Left lung (tissue), 14 donors: ENCODE measurements at places on chromosomes 7 and 10.

DNA sequence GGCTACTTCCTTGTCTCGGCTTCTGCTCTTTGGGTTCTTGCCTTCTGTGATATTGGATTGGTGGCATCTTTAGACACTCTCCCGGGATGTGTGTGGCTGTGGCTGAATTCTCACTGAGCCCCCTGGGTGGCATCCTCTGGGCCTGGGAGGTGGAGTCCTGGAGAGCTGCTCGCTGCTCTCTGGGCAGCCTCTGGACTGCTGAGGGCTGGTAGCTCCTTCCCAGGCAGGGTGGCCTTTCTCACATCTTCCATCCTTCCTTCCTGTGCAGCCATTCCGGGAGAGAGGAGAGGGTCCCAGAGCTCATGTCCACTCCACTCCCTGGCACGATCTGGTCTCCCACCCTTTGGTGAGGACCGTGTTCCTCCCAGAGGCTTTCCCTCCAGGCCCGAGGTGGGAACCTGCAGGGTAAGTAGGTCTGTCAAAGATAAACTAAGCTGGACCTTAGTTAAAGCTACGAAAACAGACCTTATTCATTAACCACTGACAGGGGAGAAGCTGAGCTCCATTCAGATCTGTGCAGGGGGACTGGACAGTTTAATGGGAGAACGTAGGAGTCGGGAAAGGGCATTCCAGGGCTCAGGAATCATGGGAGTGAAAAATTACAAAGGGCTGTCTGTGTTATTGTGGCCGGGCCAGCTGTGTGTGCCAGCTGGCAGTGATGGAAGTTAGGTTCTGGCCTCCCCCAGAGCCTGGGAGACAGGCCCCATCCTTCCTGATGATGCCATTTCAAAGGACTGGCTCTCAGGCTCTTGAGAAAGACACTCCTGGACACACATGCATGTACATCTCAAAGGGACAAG, 8.7 kb downstream of the ATP6V0E2 start:
- H3K27ac ChIP-seq = no peak overlapping the region
- H3K27me3 ChIP-seq = no peaks in the 10 kb centered on the region
- no peak overlapping the region for H3K4me3 ChIP-seq
- no peak for DNase-seq

DNA sequence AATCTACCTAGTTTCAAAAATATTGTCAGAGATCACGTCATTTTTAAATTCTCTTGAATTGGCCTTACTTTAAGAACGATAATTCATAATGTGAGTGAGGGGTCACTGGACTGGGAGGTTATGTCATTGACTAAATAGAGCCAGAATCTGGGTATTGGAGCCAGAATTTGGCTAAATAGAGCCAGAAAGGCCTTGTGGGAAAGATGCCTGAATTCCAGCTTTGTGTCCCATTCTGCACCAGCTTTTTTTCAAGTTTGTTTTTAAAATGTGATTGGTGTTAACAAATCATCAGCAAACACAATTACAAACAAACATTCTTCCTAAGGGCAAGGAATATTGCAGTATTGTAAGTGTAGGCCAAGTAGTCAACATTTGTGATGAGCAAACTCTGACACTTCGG, 233.2 kb upstream of the PRKCQ start:
- no peak overlapping the region for H3K27ac ChIP-seq
- no peak overlapping the region for H3K4me3 ChIP-seq
- H3K27me3 ChIP-seq = no peaks in the 10 kb centered on the region
- no peak for DNase-seq
- H3K4me1 ChIP-seq = no peaks in the 10 kb centered on the region
- no peaks in the 10 kb centered on the region for H3K36me3 ChIP-seq

DNA sequence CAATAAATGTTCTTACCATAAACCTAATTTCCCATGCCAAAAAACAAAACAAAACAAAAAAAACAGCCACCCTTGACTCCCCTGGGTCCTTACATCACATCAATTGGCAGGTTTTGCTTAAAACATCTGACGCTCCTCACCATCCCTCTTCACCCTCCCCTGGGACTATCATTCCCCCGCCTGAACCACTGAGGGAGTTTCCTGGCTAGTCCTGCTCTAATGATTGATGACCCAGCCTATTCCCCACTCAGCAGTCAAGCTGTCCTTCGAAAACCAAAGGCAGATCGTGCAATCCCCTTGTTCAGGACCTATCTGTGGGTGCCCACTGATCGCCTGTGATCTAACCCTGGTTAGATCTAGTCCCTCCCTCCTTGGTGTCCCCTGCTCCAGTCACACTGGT, 11.2 kb upstream of the FRMPD2 start:
- peaks cover 3% of the 10 kb centered on the region for H3K4me1 ChIP-seq
- no peak overlapping the region for H3K27ac ChIP-seq
- no peaks in the 10 kb centered on the region for H3K27me3 ChIP-seq
- no peaks in the 10 kb centered on the region for H3K36me3 ChIP-seq

DNA sequence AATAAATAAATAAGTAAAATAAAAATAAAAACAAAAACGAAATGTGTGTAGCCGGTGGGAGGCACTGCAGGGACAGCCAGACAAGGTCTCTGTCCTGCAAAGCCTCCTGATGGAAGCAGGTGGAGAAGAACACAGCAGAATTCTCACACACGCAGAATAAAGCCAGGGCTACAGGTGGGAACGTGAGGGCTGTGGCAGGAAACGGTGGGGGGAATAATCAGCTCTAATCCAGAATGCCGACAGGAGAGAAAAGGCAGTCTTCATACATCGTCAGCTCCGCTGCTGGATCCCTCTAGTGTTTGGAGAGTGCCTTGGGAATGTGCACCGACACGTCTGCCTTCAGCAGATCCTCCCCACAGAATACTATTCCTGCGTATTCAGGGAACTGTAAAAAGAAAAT, 6.8 kb upstream of the SNX8 start:
- no peak overlapping the region for H3K27ac ChIP-seq
- H3K4me3 ChIP-seq = no peak overlapping the region
- no peaks in the 10 kb centered on the region for H3K36me3 ChIP-seq
- H3K27me3 ChIP-seq = no peaks in the 10 kb centered on the region
- peaks cover 18% of the 10 kb centered on the region for H3K4me1 ChIP-seq

DNA sequence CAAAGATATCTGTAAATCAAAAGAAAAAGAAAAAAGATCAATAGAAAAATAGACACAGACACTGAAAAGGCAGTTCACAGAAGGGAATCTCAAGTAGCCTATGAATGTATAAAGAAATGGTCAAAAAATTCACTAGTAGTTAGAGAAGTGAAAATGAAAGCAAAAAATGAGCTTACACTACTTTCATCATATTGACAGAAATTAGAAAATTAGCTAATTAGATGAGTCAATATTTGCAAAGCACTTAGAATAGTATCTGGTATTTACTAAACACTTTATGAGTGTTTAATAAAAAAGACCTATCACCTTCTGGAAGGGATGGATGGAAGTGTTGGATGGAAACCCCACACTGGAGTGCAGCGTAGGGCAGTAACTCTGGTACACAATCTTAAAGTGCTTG, 1.7 kb upstream of the CFAP58 start:
- H3K4me3 ChIP-seq = peak overlapping the region; percentile 47
- H3K27ac ChIP-seq = peak overlapping the region; percentile 96
- no peak for DNase-seq
- H3K36me3 ChIP-seq = no peaks in the 10 kb centered on the region

- no peak overlapping the region for H3K27ac ChIP-seq
- H3K4me3 ChIP-seq = no peak overlapping the region
- peak; percentile 31 for DNase-seq
- H3K4me1 ChIP-seq = no peaks in the 10 kb centered on the region
- H3K27me3 ChIP-seq = no peaks in the 10 kb centered on the region
Observed at GRCh38 chr10:17851611-17852010, 42.5 kb downstream of the MRC1 start.

- H3K27me3 ChIP-seq = no peaks in the 10 kb centered on the region
- no peaks in the 10 kb centered on the region for H3K36me3 ChIP-seq
- peaks cover 15% of the 10 kb centered on the region for H3K4me1 ChIP-seq
- H3K4me3 ChIP-seq = no peak overlapping the region
- no peak for DNase-seq
Observed at GRCh38 chr7:111954474-111955381, 251.5 kb downstream of the DOCK4 start.

GRCh38 chr10:76031769-76032699, 600.6 kb downstream of the LRMDA start:
- H3K36me3 ChIP-seq = no peaks in the 10 kb centered on the region
- no peak overlapping the region for H3K4me3 ChIP-seq
- H3K27ac ChIP-seq = no peak overlapping the region

GRCh38 chr10:23344241-23344841, at the start of gene C10orf67:
Gene C10orf67, minus strand, starts transcription at chr10:23344797. Its CDS starts 23 bp downstream, at chr10:23344774.
- H3K36me3 ChIP-seq = no peaks in the 10 kb centered on the region
- no peak within 1 kb of the TSS for H3K27ac ChIP-seq
- peak; percentile 61 for DNase-seq
- H3K4me1 ChIP-seq = peaks cover 5% of the 10 kb centered on the region
- peaks cover 48% of the 10 kb centered on the region for H3K27me3 ChIP-seq

DNA sequence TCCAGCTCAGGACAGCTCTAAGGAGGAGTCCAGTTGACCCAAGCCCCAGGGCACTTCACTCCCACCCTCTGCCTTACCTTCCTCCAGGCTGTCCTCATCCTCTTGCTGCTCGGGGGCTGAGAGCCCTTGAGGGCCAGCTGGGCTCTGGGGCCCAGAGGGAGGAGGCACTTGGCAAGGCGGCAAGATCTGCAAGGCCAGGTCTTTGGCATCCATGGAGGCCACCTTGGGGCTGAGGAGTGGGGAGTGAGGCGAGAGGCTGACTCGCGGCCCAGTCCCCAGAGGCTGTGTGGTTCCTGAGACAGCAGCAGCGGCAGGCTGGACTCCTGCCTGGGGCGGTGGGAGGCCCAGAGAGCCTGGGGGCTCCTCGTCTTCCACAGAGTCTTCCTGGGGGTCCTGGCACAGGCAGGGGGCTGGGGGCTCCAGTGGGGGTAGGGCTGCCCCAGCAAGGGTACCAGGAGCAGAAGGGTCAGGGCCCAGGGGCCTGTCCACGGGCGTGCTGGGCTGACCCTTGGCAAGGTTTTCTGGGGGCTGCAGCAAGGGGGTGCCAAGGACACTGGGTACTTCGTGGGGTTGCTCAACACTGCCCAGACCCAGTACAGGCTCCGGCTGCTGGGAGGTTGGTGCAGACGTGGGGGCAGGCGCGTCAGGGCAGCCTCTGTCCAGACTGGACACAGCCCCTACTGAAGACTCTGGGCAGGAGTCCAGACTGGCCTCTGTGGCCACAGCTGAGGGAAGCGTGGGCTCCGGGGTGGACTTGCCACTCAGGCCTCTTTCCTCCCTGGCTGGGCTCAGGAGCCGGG, 6.5 kb downstream of the NACAD start:
- peak; percentile 30 for DNase-seq
- no peaks in the 10 kb centered on the region for H3K4me1 ChIP-seq
- no peak overlapping the region for H3K27ac ChIP-seq
- H3K27me3 ChIP-seq = no peaks in the 10 kb centered on the region
- no peaks in the 10 kb centered on the region for H3K36me3 ChIP-seq

DNA sequence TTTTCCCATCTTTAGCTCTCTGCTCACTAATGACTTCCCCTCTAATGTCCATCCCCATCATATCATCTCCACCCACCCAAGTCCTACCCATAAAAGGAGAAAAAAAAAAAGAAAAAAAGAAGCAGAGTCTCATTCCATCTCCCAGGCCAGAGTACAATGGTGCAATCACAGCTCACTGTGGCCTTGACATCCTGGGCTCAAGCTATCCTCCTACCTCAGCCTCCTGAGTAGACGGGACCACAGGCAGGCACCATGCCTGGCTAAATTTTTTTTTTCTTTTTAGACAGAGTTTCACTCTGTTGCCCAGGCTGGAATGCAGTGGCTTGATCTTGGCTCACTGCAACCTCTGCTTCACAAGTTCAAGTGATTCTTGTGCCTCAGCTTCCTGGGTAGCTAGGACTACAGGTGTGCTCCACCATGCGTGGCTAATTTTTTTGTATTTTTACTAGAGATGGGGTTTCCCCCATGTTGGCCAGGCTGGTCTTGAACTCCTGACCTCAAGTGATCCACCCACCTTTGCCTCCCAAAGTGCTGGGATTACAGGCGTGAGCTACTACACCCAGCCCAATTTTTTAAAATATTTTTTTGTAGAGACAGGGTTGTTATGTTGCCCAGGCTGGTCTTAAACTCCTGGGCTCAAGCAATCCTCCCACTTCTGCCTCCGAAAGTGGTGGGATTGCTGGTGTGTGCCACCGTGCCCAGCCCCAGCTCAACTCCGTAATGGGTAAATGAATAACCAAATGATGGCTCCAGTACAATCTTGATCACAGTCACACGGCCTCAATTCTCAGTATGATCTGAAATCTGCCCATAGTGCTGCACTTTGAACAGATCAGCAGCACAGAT, 24.6 kb upstream of the SGMS1 start:
- H3K27ac ChIP-seq = no peak overlapping the region
- peaks cover 7% of the 10 kb centered on the region for H3K4me1 ChIP-seq
- no peak overlapping the region for H3K4me3 ChIP-seq
- no peak for DNase-seq
- no peaks in the 10 kb centered on the region for H3K27me3 ChIP-seq

DNA sequence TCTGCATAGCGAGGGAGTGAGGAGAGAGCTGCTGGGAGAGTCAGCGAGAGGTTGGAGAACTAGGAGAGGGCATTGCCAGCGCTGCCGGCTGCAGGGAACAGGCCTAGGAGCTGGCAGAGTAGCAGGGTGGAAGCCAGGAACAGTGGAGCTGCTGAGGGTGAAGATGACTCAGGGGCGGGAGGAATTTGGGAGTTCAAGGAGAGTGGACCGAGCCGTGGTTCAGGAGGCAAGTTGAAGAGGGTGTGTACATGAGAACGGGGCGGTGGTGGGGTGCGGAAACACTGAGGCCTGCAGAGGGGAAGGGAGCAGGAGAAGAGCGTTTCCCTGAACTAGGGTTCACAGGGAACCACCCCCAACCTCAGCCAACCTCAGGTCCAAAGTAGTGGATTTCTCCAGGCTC, 31.5 kb downstream of the HIF1AN start:
- no peak overlapping the region for H3K4me3 ChIP-seq
- H3K36me3 ChIP-seq = no peaks in the 10 kb centered on the region
- peaks cover 97% of the 10 kb centered on the region for H3K27me3 ChIP-seq
- H3K4me1 ChIP-seq = peaks cover 4% of the 10 kb centered on the region
- H3K27ac ChIP-seq = no peak overlapping the region

DNA sequence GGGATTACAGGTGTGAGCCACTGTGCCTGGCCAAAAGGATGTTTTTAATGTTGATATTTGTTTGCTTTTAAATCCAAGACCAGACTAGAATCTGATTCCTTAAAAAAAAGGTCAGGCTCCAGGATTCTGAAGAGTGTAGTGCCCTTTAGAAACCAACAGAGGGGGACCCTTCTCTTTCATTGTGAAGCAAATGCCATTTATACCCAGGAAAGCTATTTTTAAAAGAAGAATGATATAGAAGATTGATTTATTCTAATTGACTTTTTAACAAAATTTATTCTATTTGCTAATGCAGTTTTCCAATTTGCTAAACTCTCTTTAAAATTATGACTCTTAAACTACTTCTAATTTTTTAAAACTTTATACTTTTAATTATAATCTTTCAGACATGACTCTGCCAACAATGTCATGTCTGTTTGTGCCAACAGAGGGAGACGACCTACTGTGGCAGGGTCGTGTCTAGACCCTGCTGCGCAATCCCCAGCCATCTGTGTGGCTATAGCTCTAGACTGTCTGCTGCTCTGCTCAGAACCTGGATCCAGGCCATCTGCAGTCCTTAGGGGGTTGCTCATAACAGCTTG, 201.0 kb upstream of the IMMP2L start:
- H3K36me3 ChIP-seq = no peaks in the 10 kb centered on the region
- no peak for DNase-seq
- H3K27ac ChIP-seq = no peak overlapping the region
- no peak overlapping the region for H3K4me3 ChIP-seq
- no peaks in the 10 kb centered on the region for H3K4me1 ChIP-seq
